ENCODE measurements at places on chromosomes 7 and 10.

DNA sequence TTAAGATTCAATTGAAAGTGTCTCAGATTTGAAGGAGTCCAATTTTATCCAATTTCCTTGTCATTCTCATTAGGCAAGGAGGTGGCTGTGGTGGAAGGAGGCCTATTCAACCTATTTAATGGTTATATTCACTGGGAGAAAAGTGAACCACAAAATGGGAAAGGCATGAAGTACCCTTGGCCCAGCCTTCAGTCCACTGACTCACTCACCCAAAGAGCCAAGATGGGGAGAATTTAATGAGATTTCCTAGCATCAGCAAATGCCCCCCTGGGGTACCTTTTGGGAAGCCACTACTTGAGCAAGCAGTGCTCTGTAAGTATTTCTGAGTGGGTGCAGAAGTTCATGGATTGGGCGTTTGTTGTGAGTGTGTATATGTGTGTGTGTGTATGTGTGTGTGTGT, 144.1 kb downstream of the NRP1 start:
- DNase-seq = no peak

- no peak for DNase-seq
Measured at GRCh38 chr7:71377062-71377461, 245.1 kb downstream of the GALNT17 start.

- DNase-seq = peak; percentile 60
Measured at GRCh38 chr7:36661135-36661840, 63.0 kb downstream of the AOAH start.

DNA sequence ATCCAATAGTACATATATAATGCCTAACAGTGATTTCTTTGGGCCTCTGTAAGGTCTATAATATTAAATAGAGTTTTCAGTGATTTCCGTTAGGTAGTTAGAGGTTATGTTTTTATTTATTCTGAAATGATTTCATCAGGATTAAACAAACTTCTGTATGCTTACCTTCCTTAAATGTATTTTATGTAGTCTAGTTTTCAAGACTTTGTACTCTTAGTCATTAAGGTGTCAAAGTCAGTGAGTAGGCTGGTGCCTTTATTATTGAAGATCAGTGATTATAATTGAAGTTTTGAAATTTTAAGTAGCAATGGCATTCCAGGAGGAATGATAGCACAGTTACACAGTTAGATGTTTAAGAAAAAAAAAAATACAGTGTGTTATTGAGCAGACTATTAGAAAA, 20.7 kb downstream of the GNAI1 start:
- no peak for DNase-seq

- no peak for DNase-seq
Measured at GRCh38 chr7:156932006-156932405, 17.5 kb upstream of the NOM1 start.

GRCh38 chr10:94102436-94102835, 108.7 kb downstream of the PLCE1 start:
- no peak for DNase-seq

DNA sequence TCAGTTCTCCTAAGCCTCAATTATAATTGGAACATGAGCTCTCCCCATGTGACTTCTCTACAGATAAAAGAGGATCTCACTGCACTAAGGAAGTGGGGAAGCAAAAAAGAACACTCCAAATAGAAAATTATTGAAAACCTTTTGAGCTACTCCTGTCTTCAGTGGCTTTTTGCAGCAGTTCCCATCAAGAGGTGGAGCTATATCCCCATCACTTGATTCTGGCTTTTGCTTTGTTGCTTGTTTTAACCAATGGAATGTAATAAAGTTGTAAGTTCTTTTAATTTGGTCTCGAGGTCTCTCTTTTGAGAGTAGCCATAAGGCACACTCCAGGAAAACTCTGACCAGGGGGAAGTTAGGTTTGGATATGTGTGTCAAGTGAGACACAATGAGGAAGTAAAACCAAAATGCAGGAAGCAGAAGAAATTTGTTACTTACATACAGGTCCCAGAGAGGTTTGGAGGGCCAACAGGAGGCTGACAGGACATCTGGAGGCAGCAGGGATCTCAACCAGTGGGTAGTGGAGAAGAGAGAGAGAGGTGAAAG, 569.4 kb downstream of the HTR7 start:
- peak; percentile 47 for DNase-seq

DNA sequence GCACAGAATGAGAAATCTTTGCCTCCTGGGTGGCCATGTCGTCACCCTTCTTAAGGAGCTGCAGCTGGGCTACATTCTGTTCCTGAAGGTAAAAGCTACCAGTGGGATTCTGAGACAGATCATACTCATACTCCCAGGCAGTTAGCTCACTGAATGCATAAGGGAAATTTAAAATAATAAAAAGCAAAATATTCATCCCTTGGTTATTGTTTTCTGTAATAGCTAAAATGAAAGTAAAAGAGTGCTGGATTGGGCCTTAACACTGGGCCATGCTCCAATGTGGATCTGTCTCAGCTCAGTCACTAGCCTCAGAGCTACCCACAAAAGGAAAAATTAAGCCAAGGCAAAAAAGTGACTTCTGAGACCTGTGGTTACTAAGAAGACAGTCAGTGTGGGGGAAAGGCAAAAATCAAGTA, 8.9 kb upstream of the DYNC2I1 start:
- peak; percentile 36 for DNase-seq

- no peak for DNase-seq
Measured at GRCh38 chr7:78081888-78082287, 283.3 kb downstream of the PHTF2 start.

DNA sequence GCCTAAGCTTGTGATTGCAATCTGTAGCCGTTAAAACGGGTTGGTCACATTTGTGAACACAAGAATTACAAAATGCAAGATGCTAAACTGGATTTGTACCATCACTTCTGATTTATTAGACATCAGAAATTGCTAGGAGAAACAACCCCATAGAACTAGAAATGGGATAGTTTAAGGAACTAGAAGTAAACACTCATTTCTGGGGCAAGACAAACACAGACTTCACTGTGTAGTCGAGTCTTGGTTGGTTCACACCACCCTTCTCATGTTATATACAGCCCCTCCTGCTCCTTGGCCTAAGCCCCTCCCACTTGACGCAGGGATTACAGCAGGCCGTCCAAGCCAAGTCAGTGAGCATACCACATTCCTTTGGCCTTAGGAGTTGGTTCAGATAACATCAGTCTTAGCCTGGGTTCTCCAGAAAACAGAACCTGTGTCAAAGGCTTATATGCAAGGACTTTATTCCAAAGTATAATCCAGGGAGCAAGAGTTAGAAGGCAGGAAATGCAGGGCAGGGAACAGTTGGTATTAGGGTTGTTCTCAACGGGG, 2.0 kb upstream of the NRAP start:
- DNase-seq = no peak

- DNase-seq = no peak
Measured at GRCh38 chr10:780536-781524, 91.4 kb upstream of the DIP2C start.

- DNase-seq = no peak
Measured at GRCh38 chr10:53904506-53905241, 896.4 kb downstream of the PCDH15 start.

DNA sequence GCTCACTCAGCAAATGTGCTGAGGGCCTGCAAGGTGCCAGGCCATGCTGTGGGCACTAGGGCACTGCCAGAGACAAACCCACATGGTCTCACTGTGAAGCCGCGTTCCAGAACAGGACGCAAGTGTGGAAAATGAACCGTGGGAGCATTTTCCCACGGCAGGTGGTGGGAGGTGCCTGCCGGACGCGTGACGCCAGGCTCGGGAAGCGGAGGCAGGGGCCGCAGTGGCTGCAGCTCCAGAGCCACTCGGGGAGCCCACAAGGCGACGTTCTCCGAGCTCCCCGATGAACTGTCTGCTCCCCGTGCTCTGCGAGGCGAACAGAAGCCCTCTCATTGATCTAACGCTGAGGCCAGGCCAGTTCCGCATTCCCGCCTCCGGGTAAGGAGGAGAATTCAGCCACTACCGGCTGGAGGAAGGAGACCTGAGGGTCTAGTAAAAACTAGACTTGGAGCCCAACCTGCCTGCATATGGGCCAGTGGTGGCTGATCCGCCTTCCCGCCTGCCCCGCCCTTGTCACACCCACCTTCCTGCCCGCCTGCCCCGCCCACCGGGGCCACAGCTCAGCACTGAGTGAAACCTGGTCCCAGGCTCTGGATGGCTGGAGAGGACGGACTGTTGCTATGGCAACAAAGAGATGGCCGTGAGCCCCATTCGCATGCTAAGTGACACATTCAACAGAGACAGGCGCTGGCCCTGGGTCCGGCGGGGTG, 13.1 kb downstream of the ADGRA1 start:
- DNase-seq = no peak

- no peak for DNase-seq
Measured at GRCh38 chr7:82676777-82677463, 233.3 kb upstream of the CACNA2D1 start.

- no peak for DNase-seq
Measured at GRCh38 chr7:66296001-66296521, 90.9 kb downstream of the TPST1 start.

- DNase-seq = no peak
Measured at GRCh38 chr10:31961277-31962074, 32.8 kb upstream of the ARHGAP12 start.

DNA sequence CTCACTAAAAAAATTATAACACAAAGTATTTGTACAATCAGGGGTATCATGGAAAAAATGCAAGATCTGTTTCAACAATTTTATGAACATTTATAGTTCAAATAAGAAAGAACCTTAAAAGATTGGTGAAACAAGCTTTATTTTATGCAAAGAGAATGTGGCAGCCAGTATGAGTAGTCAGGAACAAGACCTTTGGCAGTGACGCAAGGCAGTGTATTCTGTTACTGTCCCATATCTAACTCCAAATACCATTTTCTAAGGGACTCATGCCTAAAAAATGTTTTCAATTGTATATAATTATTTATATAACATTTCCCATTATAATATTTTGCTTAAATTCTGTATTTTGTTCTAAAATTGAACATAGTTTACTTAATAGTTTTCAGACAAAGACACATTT, 19.1 kb upstream of the FAM53B start:
- DNase-seq = no peak

DNA sequence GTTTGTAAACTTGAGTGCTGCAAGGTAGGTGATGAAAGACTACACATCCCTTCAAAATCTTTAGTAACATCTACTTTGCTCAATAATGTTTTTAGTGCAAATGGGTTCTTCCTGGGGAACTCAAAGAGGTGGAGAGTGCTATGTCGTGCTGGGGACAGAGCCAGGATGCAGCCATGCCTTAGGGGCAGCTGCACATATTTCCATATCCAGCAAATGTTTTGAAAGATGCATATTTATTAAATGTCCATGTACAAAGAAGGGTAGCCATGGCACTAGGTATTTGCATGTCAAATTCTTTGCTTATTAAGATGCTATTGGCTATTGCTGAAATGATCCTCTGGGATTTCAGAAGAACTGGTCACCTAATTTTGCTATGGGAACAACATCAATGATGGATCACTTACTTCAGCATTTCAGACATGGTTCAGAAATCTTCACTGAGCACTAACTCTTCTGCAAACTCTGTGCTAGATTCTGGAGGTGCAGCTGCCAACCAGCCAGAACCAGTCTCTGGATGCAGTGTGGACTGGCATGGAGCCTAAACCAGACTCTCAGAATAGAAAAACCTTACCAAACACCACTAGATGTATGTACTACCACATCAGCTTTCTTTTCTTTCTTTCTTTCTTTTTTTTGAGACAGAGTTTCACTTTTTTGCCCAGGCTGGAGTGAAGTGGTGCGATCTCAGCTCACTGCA, 31.7 kb upstream of the DNMBP start:
- DNase-seq = no peak

DNA sequence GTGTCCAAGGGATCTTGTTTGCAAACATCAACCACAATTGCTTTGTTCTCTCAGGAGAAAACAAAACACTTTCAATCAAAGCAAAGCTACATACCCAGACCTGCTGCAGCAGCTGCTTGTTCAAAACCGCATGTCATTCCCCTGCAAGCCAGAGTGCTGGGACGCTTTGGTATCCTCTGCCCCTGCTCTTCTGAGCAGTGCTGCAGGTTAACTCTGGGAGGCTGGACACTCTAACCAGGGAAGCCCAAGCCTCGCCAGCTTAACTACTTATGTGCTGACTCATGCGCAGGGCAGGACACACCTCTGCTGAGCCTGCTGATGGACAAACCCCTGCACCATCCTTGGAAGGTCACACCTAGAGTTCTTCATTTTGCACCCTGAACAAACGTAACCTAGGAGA, 28.2 kb upstream of the ASAH2 start:
- DNase-seq = no peak

- no peak for DNase-seq
Measured at GRCh38 chr10:1090696-1091095, 34.5 kb downstream of the WDR37 start.

DNA sequence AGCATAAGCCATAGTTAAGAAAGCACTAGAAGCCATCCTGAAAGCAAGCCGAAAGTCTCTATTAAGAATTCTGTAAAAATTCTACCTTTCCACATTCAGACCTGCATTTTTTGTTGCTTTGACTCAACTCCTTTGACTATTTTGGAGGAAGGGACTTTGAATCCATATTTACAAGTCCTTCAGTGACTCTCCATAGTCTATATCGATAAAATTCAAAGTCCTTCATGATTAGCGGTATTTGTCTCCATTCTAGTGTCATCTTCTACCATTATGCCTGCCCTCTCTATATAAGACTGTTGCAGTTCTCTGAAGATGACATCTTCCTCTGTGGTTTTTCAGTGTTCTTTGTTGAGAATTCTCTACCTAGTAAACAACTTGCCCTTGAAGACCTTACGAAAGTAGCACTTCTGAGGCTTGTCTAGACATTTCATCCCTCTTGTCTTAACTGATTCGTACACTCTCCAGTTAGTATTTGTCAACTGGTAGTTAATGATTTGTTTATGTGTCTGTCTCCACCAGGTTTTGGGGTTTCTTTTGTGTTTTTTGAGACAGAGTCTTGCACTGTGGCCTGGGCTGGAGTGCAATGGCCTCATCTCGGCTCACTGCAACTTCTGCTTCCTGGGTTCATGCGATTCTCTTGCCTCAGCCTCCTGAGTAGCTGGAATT, 1.7 kb downstream of the CCSER2 start:
- no peak for DNase-seq

GRCh38 chr7:96737545-96738050, 28.0 kb upstream of the SEM1 start:
- DNase-seq = peak; percentile 57

DNA sequence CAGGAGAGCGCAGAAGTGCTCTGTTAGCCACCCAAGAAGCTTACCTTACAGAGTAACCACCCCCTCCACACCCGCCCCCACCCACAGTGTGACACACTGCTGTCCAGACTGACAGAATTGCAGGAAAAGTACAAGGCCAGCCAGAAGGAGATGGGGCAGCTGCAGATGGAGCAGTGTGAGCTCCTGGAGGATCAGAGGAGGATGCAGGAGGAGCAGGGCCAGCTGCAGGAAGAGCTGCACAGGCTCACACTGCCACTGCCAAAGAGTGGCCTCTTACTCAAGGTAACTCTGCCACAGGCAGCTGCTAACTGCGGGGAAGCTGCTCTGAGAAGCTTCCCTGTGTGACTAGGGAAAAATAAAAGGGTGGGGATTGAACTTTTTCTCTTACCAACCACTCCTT, 17.6 kb downstream of the CCDC136 start:
- DNase-seq = no peak

GRCh38 chr10:131082991-131083481, 228.5 kb downstream of the TCERG1L start:
- no peak for DNase-seq
